Glomerular endothelial cell (primary cell): ENCODE measurements at places on chromosomes 2 and 18. TPM values are rescaled to one million over a fixed set of nuclear protein-coding genes. Genes with fewer than 3 reads are reported as not detected.

GRCh38 chr2:178237488-178238153 is 43.3 kb downstream of the OSBPL6 start:
- DNase-seq, result no peak

GRCh38 chr2:64698177-64698643 is 44.5 kb upstream of the SERTAD2 start:
- no peak for DNase-seq

DNA sequence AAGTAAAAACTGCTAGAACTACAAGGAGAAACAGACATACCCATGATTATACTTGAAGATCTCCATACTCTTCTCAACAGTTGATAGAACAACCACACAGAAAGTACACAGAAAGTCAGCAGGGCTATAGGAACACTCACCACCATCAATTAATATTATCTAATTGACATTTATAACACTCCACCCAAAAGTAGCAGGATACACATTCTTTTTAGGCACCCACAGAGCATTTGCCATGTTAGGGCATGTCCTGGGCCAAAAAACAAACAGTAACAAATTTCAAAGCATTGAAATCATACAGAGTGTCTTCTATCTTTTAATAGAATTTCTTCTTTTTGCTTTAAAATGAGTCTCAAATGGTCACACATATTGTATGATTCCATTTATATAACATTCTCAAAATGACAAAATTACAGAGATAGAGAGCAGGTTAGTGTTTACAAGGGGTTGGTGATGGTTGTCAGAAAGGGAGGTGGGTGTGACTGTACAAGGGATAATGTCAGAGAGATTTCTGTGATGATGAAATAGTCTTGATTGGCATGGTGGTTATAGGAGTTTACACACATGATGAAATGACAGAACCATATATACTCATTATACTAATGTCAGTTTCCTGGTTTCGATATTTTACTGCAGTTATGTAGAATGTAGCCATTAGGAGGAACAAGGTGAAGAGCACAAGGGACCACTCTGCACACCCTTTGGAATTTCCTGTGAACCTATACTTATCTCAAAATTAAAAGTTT is 82.8 kb downstream of the NCK2 start:
- no peak for DNase-seq

- no peak for DNase-seq
These were observed 8.5 kb upstream of the CYRIA start for GRCh38 chr2:16674154-16674553.

GRCh38 chr18:76042511-76042910 is 452.5 kb downstream of the ZNF516 start:
- no peak for DNase-seq

GRCh38 chr2:145597809-145598208 is 1077.9 kb upstream of the ZEB2 start:
- DNase-seq, result no peak

DNA sequence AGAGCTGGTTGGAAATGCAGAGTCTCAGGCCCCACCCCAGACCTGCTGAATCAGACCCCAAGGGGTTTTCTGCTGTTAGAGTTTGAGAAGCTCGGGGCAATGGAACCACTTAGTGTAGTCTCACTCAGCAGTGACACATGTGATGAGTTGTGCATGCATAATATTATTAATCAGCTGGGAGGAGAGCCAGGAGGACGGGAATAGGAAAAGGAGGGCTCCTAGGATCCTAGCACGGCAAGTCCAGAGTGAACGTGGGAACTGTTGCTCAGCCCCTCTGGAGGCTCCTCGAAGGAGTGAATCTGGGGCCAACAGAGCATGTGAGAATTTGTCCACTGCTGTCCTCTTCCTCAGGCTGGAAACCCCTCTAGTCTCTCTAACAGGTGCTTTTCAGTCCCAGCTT is 87.1 kb downstream of the HS1BP3 start:
- no peak for DNase-seq

DNA sequence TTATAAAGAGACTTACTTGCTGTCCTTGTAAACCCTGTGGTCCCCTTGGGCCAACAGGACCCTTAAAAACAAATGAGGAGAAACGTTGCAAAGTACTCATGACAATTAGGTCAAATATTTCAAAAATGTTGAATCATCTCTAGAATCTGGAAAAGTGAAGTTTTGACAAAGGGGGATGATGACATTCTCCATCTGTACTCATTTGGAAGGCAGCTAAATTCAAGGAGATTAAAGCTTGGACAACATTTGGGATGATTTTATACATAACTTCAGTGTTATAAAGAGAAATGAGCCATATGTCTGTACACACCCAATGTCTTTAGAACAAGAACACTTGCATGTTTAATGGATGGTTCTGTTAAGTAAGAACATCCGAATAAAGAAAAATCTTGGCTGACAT is 92.9 kb downstream of the COL5A2 start:
- no peak for DNase-seq

DNA sequence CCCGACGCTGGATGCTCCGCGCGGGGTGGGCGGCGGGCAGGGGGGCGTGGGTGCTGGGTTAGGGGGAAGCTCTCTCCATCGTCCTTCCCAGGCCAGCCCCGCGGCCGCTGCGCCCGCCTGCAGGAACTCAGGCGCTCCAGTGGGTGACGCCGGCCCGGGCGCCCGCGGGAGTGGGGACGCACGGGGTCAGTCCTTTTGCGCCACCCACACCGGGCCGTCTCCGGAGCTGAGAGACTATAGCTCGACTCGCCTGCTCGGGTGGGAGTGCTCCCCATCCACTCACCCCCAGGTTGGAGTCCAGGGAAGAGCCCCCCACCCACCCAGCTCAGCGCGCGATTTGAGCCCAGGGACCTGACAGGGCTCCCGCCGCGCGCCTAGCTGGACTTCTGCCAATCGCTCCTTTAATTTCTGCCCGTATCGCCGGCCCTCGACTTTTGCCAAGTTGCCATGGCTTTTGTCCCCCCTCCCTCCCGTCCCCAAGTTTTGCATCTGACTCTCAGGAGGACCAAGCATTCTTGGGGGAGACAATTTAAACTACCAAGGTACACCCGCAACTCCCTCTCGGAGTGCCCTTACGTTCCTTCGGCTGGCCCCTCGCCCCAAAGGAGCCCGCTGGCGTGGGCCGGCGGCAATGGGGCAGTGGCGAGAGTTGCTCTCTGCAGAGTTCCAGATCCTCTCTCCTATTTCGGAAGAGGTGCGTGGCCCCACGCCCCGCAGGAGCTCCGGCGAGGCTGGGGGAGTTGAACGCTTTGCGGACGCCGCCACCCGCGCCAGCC is 205.8 kb upstream of the SMAD2 start:
- DNase-seq, result no peak

DNA sequence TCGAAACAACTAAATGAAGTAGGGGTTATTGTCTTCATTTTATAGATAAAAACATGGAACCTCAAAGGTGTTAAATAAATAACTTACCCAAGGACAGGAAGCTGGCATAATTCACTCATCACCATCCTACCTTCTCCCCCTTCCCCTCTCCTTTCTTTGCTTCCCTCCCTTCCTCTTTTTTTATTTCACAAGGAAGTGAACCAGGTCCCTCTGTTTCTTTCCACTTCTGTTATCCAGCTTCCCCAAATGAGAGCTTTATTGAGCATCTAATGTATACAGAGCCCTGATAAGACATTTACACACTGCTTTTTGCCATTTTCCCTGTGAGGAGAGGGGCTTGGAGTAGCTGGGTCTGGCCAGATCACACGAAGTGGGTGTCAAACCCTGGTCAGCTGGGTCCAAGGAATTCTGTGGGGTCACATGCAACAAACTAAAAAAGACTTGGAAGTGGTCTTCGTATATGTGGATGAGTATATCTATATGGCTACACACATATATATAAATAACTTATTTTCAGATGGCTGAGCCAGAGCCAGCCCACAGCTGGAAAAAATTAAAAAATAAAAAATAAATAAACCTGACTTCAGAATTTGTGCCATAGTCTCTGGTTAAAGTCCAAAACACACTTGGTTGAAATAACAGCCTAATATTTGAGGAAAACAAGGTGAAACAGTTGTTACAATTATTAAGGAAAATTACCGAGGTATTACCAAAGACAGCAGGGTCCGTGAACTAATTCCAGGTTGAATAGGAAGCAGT is 49.3 kb upstream of the FOSL2 start:
- DNase-seq, result no peak

DNA sequence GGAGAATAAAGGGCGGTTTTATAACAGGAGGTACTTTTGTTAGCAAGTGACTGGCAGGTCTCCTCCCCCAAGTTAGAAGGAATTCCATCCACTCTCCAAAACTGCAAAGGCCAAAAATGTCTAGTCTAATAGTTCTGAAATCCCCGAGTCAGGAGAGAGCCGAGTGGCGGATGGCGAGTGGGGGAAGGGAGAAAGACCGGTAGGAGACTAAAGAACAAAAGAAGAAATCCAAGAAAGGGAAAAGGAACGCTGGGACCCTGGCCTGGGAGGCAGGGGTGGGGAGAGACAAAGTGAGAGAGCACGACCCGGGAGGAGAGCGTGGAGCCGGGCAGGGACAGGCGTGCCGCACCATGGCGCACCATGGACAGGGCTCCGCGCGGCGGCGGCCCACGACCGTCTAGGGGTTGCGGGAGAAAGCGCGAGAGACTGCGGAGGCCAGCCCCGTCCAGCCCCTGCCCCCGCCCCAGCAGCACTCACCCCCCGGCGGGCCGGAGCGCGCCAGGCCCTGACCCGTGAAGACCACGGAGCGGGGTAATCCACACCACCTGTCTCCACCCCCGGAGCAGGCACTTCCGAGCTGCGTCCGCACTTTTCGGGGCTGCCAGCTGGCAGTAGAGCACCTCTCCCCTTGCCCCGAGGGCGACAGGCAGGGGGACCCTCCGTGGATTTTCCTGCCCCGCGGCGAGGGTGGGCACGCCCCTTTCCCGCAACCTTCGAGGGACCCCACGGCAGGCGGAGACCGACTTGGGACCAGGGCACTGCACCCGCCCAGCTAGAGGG is 1.6 kb downstream of the CDH2 start:
- DNase-seq, result no peak

GRCh38 chr18:59835605-59836379 is 64.0 kb upstream of the PMAIP1 start:
- DNase-seq, result no peak

DNA sequence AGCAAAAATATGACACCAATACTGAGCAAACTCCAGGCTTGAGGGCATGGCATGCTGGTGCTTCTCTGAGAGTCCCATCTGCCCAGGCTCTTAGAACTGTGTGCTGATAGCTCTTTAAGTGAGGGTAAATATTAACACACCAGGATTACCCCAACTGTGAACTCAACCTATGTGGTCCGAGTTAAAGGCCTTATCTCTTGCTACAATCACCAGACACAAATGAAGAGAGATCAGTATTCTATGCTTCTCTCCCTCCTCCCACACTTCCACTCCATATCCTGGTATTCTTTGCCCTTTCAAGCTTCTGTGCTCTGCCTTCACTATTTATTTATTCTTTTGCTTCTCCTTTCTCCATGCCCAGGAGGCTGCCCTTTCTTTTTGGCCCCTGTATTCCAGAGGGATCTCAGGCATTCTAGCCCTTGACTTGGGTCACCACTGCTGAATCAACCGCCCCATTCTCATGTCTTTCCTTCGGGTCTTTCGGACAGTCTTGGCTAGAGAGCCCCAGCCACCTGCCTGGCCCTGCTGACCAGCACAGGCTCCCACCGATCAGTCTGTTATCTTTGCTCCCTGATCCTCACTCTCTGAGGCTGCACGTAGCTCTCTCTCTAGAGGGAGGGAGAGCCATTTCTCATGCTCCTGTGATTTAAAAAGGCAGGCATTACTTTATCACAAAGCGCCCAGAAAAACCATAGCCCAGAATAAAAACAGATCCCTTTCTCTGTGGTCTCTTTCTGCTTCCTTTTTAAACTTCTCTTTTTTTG is 17.2 kb upstream of the HK2 start:
- DNase-seq, result no peak

DNA sequence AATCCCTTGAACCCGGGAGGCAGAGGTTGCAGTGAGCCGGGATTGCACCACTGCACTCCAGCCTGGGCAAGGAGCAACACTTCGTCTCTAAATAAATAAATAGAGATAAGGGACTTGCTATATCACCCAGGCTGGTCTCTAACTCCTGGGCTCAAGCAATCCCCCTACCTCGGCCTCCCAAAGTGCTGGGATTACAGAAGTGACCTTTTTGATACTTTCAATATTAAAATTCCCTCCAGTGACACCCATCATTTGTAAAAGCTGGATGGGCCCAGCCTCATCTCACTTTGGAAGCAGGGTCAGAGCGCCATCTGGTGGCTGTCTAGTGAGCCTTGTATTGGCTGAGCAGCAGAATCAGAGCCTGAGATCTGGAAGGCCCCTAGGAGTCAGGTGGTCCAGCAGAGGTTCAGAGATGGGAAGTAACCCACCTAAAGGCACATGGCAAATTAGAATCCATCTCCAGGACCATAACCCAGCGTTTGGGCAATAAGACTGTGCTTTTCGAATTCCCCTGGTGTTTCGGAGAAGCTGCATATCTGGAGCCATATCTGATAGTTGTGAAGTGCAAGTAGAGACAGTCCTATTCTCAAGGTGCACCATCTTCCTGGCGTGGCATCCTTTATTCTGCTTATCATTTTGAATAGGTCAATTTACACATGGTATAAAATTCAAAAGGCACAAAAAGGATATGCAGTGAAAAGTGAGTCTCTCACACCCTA is 18.3 kb upstream of the SLC35F6 start:
- DNase-seq, result peak; percentile 51

GRCh38 chr2:46849721-46850556 is 65.7 kb downstream of the MCFD2 start:
- DNase-seq, result no peak

GRCh38 chr2:34069604-34070003 is 470.5 kb upstream of the FAM98A start:
- DNase-seq, result no peak

GRCh38 chr2:120912101-120912985 is 176.7 kb downstream of the GLI2 start:
- no peak for DNase-seq

- DNase-seq, result no peak
These were observed 74.8 kb upstream of the ZBTB14 start for GRCh38 chr18:5370332-5370731.

- no peak for DNase-seq
These were observed 66.7 kb upstream of the HS6ST1 start for GRCh38 chr2:128385365-128385764.

DNA sequence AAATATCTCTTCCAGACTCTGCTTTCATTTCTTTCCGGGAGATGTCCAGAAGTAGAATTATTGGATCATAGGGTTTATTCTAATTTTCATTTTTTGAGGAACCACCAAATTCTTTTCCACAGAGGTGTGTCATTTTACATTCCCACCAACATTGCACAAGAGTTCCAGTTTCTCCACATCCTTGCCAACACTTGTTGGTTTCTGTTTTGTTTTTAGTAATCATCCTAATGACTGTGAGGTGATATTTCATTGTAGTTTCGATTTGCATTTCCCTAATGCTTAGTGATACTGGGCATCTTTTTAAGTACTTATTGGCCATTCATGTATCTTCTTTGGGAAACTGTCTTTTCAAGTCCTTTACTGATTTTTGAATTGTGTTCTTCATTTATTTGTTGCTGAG is 513.1 kb downstream of the PARD3B start:
- no peak for DNase-seq

PMAIP1 gene
- 45.2 and 55.7 TPM in 2 replicates for total RNA-seq

TFCP2L1 gene
- 0.10 TPM in 1 of 2 replicates, not detected in the other for total RNA-seq

CDH2 gene
- total RNA-seq, result 47.9 and 104 TPM in 2 replicates

ATP9B gene
- 13.8 and 18.6 TPM in 2 replicates for total RNA-seq

IL1R2 gene
- total RNA-seq, result not detected in 2 replicates

ALPI gene
- not detected in 2 replicates for total RNA-seq

ZAP70 gene
- 2.7 and 4.6 TPM in 2 replicates for total RNA-seq

UGT1A8 gene
- not detected in 2 replicates for total RNA-seq

RTTN gene
- total RNA-seq, result 4.2 and 8.9 TPM in 2 replicates

CDH20 gene
- 0.24 TPM in 1 of 2 replicates, not detected in the other for total RNA-seq

TUBA3E gene
- total RNA-seq, result not detected in 2 replicates

LRRC30 gene
- total RNA-seq, result not detected in 2 replicates

ZNF396 gene
- 0.23 and 0.53 TPM in 2 replicates for total RNA-seq

SRD5A2 gene
- not detected in 2 replicates for total RNA-seq

CROCC2 gene
- not detected in 2 replicates for total RNA-seq

C18orf54 gene
- total RNA-seq, result 5.7 and 6.1 TPM in 2 replicates

VWA3B gene
- not detected in 2 replicates for total RNA-seq
